ENCODE measurements at places on chromosomes 12 and 14.

DNA sequence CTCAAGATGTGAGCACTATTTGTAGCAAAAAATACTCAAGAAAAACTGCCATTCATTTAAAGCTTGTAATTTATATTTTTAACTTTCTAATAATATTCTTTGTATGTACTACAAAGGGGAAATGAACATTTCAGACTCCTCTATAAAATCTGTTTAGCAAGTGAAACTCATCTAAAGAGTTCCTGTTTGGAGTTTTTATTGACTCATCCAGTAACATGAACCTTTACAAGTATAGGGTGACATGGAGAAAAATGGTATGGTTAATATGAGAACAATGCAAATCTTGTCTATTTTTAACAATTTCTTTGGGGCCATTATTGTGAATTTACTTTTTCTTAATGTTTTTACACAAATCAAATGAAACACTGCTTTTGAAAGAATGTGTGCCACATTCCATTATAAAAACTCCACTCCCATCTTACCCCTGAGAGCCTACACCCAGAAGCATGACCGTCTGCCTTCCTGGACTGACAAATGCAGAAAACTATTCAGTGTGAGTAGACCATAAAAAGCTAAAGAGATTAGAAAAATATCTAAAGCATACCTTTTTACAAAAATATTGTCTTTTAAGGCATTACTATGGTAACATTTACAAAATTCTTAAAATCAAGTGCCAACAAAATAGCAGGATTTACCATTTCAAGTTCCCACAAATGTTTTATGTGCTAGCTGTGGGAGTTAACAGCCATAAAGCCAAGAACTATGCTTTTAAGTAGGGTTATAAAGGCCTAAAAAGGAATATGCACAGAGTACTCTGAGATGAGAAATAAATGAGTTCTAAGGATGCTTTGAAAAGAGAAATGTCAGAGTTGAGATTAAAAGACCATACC lies 144.0 kb downstream of the ADAMTS20 start:
- DNase-seq: peak; percentile 6

GRCh38 chr12:120468821-120469449 lies 613 bp downstream of the SRSF9 start:
- DNase-seq: no peak

DNA sequence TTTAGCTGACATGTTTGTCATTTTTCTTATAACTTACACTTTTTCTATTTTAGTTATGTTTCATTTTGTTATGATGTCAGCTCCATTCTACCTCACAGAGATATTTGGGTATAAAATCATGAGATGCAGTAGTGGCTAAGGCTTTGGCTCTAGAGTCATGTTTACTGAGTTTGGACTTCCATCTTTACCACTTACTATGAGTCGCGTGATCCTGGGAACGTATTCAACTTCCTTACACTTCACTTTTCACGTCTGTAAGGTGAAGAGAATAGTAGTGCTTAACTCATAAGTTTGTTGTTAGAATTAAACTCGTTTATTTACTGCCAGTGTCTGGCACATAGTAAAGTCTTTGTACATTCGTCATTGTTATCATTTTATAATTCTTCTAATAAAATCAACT lies 126.3 kb downstream of the ERC1 start:
- no peak for DNase-seq

GRCh38 chr12:10175846-10176636 lies 2.8 kb upstream of the TMEM52B start:
- DNase-seq: no peak

DNA sequence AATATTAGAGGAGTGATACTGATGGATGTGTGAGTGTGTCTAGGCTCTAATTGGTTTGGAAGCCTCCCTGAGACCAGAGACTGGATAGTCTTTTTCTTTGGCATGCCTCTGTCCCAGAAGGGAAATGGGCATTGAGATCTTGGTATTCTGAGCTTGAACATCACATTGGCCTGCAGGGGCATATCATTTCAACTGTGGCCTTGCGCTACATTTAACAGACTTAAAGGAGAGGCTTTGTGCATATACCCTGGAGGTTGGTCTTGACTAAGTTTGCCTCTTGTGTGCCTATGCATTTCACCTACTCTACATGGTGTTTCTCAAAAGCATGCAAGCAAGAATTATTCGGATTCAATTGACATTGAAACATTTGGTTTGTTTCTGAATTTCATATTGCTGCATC lies 185.4 kb downstream of the TMTC2 start:
- no peak for DNase-seq

- peak; percentile 74 for DNase-seq
These were observed 25.1 kb downstream of the MEG3 start for GRCh38 chr14:100850841-100851585.

- no peak for DNase-seq
These were observed 92.7 kb upstream of the PLEKHA5 start for GRCh38 chr12:19036673-19037357.

DNA sequence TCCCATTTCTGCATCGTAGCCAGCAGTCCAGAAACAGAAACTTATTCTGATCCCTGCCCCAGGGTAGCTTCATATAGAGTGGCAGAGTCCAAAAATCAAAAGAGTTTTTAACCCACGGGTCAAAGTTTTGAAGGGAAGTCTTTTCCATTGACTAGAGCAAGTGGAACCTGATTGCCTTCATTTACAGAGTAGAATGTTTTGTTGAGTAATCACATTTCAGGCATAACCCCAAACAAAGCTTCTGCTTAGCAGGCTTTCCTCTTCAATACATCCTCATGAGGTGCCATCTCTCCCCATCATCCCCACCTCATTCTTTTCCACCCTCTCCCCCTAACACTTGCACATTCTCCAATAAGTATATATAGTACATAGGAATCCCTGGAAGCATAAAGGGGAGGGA lies 516.0 kb upstream of the FBXO33 start:
- DNase-seq: no peak

DNA sequence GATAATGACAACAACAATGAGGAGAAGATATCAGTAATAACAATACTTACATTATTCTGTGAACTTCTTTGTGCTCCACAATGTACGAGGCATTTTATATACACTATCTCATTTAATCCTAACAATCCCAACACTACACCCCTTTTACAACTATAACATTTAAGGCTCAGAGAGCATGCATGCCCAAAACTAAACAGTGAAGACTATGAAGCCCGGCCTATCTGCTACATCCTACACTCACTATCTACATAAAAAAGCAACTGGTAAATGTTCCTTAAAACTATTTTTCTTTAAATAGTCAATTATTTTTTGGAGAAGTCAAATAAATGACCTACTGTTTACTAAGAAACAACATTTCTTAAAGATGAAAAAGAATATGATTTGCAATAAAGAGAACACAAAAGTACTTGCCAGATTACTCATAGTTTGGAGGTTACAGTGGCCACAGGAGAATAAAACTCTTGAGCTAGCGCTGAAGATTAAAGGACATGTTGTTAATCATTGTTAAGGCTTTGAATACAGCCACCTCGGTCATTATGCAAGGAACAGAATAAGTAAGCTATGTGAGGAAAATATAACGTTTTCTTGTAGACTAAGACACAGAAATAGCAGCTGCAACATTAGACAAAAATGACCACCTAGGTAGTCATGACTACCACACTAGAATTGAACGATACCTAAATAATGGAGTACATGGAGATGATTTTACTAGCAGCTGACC lies 56.7 kb downstream of the EPS8 start:
- no peak for DNase-seq

GRCh38 chr14:96232506-96232905 lies 23.5 kb upstream of the BDKRB1 start:
- DNase-seq: no peak

DNA sequence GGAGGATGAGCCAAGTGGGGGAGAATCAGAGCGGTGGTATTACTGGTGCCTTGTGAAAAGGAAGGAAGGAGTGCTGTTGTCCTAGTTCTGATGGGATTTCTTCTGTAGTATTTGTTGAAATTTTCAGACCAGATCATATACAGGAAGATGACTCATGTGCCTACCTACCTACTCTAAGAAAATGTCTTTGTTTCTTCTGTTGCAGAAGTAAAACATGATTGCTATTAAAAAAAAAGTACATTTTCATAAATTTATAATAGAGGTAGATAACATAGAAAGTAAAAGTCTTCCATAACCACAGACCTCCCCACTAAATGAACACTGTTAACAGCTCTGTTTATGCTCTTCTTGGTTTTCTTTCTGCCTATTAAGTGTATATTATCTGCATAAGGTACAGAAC lies 26.9 kb downstream of the SAMD4A start:
- no peak for DNase-seq

- DNase-seq: no peak
These were observed 10.1 kb upstream of the MANSC4 start for GRCh38 chr12:27790179-27790578.

GRCh38 chr14:64720131-64720576 lies 15.9 kb downstream of the PLEKHG3 start:
- DNase-seq: peak; percentile 31

DNA sequence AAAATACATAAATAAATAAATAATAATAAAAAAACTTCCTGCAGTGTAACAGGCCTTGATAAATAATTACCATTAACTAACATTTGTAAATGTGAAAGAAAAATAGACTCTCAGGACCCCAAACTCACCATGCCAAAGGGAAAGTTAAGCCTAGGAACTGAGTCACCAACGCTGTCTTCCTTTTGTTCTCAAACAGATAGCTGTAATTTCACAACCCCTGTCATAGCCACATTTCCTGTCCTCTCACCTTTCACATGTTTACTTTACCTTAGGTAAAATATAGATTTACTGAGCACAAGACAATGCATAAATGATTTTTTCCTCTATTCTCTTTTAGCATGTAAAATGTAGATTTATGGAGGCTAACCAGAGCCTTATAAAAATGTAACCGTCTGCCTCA lies 35.9 kb upstream of the CHST11 start:
- peak; percentile 43 for DNase-seq

GRCh38 chr14:20550926-20551325 lies 9.9 kb downstream of the RNASE9 start:
- no peak for DNase-seq

DNA sequence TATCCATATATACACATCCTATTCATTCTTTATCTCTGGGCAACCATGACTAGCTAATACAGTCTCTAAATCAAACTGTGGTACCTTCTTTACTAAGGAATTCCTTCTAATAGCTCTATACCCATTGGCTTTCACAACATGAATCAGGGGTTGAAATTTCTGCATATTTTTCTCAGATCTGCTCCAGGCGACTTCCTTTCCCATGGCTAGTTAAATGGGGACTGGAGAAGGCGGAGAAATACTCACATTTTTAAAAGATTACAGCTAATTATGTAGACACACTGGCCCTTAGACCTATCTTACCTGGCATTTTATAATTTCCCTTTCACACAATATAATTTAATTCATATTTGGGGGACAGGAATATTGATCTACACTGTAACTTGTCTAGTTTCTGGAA lies 1.1 kb upstream of the CDKN3 start:
- no peak for DNase-seq

GRCh38 chr12:45122768-45123380 lies 72.0 kb upstream of the DBX2 start:
- peak; percentile 48 for DNase-seq

GRCh38 chr12:104971306-104971705 lies 13.2 kb upstream of the SLC41A2 start:
- DNase-seq: no peak

GRCh38 chr12:57219993-57220754 lies 3.6 kb downstream of the NXPH4 start:
- DNase-seq: no peak
